Cardiac muscle cell (in vitro differentiated cells and primary cell): ENCODE measurements at places on chromosomes 7 and 10.

DNA sequence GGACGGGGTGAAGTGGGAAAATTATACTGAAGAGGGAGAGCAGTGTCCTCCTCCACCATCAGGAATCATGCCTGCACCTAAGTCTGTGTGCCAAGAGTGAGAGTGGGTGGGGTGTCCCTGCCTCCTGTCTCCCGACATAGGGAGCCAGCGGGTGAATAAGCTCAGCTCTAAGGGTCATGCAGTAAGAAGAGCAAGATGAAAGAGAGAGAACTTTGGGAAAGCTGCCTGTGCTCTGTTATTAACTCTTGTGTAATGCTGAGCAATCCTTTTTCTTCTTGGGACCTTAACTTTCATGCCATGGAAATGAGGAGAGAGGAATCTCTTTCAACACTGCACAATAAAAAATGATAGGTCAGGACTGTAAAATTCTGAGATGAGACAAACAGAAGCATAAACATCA lies 7.9 kb upstream of the TCAF1 start:
- H3K36me3 ChIP-seq, result no peaks in the 10 kb centered on the region
- no peak for DNase-seq
- H3K27ac ChIP-seq, result no peak overlapping the region
- peaks cover 3% of the 10 kb centered on the region for H3K27me3 ChIP-seq

- no peaks in the 10 kb centered on the region for H3K27me3 ChIP-seq
- no peaks in the 10 kb centered on the region for H3K4me1 ChIP-seq
- no peaks in the 10 kb centered on the region for H3K36me3 ChIP-seq
Observed at GRCh38 chr7:138776166-138776833, 21.5 kb upstream of the TMEM213 start.

GRCh38 chr7:33388332-33388731 lies 259.0 kb downstream of the BBS9 start:
- no peak overlapping the region for H3K27ac ChIP-seq
- no peak overlapping the region for H3K4me3 ChIP-seq
- H3K4me1 ChIP-seq, result no peaks in the 10 kb centered on the region
- no peak for DNase-seq
- H3K27me3 ChIP-seq, result no peaks in the 10 kb centered on the region
- H3K36me3 ChIP-seq, result no peaks in the 10 kb centered on the region

GRCh38 chr10:124268976-124269375 lies 149.7 kb downstream of the OAT start:
- DNase-seq, result no peak
- no peaks in the 10 kb centered on the region for H3K27me3 ChIP-seq
- no peak overlapping the region for H3K27ac ChIP-seq
- no peaks in the 10 kb centered on the region for H3K4me1 ChIP-seq

DNA sequence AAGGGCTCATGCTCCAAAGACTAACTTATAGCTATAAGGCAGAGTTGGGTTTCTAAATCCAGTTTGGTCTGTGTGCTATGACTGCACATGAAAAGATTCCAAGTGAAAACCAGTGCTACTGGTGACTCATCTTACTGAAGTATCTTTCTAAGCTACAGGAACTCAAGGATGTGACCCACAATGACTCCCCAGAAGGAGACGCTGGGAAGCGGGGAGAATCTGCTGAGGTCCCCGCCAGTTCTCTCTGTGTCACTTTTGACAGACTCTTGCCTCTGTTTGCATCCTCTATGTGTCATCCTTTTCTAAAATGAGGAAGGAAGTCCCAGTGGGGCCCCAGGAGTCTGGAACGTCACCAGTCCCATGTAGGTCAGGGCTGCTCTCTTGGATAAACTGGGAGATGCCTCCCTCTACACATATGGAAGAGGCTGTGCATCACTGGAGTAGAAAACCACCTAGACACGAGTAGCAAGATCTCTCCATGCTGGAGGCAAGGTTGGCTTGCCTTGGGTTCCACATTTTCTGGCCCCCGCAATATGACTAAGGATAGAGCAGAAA lies 28.8 kb upstream of the GPR26 start:
- H3K27ac ChIP-seq, result no peak overlapping the region
- DNase-seq, result no peak
- peaks cover 4% of the 10 kb centered on the region for H3K27me3 ChIP-seq
- no peak overlapping the region for H3K4me3 ChIP-seq
- no peaks in the 10 kb centered on the region for H3K36me3 ChIP-seq

DNA sequence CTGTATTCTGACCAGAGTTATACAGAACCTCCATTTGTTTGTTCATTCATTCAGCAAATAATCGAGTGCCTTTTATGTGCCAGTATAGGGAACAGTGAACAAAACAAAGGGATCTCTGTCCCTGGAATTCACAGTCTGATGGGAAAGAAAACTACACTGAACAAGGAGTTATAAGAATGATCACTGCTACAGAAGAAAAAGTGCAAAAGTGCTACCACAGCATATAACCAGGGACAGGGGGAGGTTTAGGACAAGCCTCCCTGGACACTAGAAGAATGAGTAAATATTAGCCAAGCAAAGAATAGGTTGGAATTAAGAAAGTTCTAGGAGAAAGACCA lies 4.2 kb downstream of the CLDN12 start:
- no peak overlapping the region for H3K4me3 ChIP-seq
- no peaks in the 10 kb centered on the region for H3K4me1 ChIP-seq
- no peaks in the 10 kb centered on the region for H3K27me3 ChIP-seq

DNA sequence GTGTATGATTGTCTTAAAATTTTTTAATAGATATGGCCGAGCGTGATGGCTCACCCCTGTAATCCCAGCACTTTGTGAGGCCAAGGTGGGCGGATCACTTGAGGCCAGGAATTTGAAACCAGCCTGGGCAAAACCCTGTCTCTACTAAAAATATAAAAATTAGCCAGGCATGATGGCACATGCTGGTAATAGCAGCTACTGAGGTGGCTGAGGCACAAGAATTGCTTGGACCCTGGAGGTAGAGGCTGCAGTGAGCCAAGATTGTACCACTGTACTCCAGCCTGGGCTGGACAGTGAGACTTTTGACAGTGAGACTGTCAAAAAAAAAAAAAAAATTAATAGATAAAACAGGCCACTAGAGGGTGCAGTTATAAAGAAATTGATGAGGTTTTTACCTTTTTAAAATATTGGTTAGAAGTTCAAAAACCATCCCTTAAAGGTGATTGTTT lies 20.5 kb downstream of the NOM1 start:
- H3K27ac ChIP-seq, result no peak overlapping the region
- DNase-seq, result peak; percentile 24
- H3K36me3 ChIP-seq, result peaks cover 19% of the 10 kb centered on the region
- no peaks in the 10 kb centered on the region for H3K4me1 ChIP-seq

GRCh38 chr7:135853499-135853898 lies 104.9 kb upstream of the FAM180A start:
- H3K27ac ChIP-seq, result no peak overlapping the region
- H3K27me3 ChIP-seq, result no peaks in the 10 kb centered on the region
- DNase-seq, result no peak
- H3K4me3 ChIP-seq, result no peak overlapping the region

DNA sequence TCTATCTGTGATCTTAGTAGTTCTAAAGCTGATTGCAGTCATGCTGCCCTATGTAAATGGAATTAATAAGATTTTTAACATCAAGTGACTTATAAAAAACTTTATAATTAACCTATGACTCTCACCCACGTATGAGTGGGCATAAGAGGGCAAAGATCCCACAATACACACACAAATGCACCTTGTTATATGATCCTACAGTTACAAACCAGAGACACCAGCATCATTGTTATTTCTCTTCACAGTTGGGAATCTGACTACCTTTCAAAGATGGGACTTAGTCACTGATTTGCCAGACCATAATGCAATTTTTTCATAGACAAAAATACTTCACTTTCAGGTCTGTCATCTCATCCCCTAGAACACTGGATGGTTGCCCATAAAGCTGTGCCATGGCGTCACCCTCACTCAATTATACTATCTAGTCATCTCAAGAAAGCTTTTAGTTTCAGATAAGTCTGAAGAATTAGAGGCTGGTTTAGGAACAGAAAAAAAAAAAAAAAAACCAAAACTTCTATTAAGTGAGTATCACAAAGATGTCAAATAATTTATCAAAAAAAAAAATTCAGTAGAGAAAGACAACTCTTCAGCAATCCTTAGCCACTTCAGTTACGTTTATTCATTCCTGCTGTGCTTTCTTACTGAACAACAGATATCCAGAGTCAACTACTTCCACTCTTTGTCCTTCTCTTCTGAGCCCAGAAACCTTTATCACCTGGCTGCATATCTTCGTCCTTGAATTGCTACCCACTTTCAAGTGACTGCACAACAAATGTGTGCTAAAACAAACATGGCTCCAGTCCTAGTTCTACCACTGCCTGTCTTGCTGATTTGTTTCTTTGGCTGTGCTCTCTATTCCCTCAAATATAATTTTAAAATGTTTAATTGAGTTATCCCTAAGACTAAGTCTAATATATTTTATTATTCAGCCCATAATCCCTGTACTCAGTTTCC lies 175.0 kb upstream of the CHRM2 start:
- no peak overlapping the region for H3K4me3 ChIP-seq
- H3K27me3 ChIP-seq, result no peaks in the 10 kb centered on the region
- peaks cover 17% of the 10 kb centered on the region for H3K4me1 ChIP-seq
- no peak for DNase-seq
- H3K27ac ChIP-seq, result no peak overlapping the region

DNA sequence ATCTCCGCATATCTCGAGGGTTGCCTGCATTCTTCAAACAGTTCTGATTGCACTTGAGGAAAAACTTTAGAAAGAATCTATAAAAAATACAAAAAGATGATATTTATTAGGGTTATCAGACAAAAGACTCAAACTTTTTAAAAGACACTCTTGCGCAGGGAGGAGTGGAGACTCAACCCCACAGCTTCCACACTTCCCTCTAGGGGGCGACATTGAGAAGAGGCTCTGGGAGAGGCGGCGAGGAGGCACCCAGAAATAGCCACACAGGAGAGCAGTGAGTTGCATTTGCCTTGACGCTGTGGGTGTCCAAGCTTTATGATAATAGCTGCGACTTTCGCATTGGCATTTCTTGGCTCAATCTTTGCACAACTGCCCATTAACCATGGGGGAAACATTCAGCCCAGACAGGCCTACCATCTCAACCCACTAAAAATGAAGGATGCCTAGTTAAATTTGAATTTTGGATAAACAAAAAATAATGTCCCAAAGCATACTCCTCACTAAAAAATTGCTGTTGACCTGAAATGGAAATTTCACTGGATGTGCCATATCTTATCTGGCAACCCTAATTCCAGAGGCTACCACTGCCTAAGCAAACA lies 86.2 kb downstream of the EBF3 start:
- no peaks in the 10 kb centered on the region for H3K4me1 ChIP-seq
- no peaks in the 10 kb centered on the region for H3K36me3 ChIP-seq
- no peak overlapping the region for H3K27ac ChIP-seq
- DNase-seq, result peak; percentile 32
- no peak overlapping the region for H3K4me3 ChIP-seq

- H3K4me3 ChIP-seq, result no peak overlapping the region
- DNase-seq, result no peak
- peaks cover 19% of the 10 kb centered on the region for H3K4me1 ChIP-seq
- H3K36me3 ChIP-seq, result peaks cover 13% of the 10 kb centered on the region
- peak overlapping the region; percentile 16 for H3K27ac ChIP-seq
Observed at GRCh38 chr7:107933386-107934013, 42.5 kb downstream of the DLD start.

DNA sequence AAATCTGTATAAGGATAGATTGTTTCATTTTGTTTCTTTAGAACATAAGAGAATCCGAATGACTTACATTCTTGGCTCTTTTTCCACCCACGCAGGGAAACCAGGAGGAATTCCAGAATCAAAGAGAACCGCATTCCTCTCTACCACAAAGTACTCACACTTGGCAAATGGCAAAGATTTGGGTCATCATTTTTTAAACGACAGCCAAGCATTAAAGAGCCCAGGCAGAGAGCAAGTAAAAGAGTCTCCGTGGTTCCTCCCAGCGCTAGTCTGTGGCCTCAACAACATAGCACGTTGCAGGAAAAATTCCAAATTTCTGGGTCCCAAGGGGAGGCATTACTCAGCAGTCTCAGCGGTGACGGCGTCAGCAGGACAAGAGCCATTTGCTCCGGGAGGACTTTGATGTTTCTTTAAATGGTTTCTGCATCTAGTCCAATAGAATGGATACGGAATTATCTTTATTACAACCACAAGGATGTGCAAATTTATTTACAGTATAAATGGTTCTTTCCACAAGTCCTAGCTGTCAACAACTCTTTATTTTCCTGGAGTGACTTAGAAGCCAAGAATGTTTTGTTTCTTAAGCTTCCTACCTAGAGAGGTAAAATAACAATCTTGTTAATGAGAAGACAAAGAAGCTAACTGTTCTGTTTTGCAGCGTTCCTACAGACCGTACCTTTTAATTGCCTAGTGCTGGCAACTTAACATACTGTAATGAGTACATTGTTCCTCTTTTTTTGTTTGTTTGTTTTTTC lies 232.5 kb downstream of the SKIDA1 start:
- H3K27me3 ChIP-seq, result no peaks in the 10 kb centered on the region
- H3K27ac ChIP-seq, result peak overlapping the region; percentile 20
- peak overlapping the region; percentile 26 for H3K4me3 ChIP-seq
- H3K36me3 ChIP-seq, result no peaks in the 10 kb centered on the region
- H3K4me1 ChIP-seq, result peaks cover 19% of the 10 kb centered on the region
- peak; percentile 72 for DNase-seq

DNA sequence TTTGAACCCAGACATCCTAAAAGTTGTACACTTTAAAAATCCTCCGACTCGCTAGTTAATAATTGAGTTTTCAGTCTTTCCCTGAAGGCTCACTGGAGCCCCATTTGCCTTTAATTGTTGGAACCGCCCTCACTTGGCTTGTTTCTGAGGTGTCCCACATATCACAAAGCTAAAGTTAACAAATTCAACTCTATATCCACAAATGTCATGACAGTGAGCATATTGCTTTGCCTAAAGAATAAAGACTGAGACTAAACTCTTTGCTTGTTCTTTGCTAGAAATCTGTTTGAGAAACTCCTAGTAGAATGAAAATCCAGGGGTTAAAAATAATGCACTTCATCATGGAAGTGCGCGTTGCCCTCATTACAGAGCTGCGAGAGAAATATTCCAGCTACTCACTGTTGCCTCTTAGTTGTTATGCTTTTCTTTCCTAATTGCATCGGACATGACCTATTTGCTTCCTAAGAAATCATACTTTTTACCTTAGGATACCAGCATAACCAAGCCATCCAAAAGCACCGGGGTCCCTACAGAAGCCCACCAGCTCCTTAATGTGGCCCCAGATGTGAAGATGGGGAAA lies 752 bp downstream of the THSD7A start:
- peak; percentile 9 for DNase-seq
- H3K4me3 ChIP-seq, result peak overlapping the region; percentile 77
- H3K27ac ChIP-seq, result no peak overlapping the region
- no peaks in the 10 kb centered on the region for H3K36me3 ChIP-seq

- no peak for DNase-seq
- no peaks in the 10 kb centered on the region for H3K4me1 ChIP-seq
- no peaks in the 10 kb centered on the region for H3K36me3 ChIP-seq
- H3K4me3 ChIP-seq, result no peak overlapping the region
Observed at GRCh38 chr7:46833197-46833596, 748.7 kb downstream of the TNS3 start.

GRCh38 chr10:13712837-13713581 lies 126.2 kb downstream of the PRPF18 start:
- H3K36me3 ChIP-seq, result no peaks in the 10 kb centered on the region
- DNase-seq, result no peak
- H3K27ac ChIP-seq, result no peak overlapping the region
- H3K4me1 ChIP-seq, result no peaks in the 10 kb centered on the region
